ENCODE measurements at places on chromosomes 13 and 19. TPM values are rescaled to one million over a fixed set of nuclear protein-coding genes. Genes with fewer than 3 reads are reported as not detected.

- no peak overlapping the region for H3K27ac ChIP-seq
- H3K4me3 ChIP-seq: no peak overlapping the region
- H3K27me3 ChIP-seq: no peaks in the 10 kb centered on the region
- no peaks in the 10 kb centered on the region for H3K36me3 ChIP-seq
- DNase-seq: no peak
- H3K4me1 ChIP-seq: no peaks in the 10 kb centered on the region
Measured at GRCh38 chr19:4414800-4415321, 12.4 kb downstream of the CHAF1A start.

GRCh38 chr13:32600890-32601289, 14.6 kb downstream of the PDS5B start:
- no peak overlapping the region for H3K4me3 ChIP-seq
- no peaks in the 10 kb centered on the region for H3K4me1 ChIP-seq
- no peaks in the 10 kb centered on the region for H3K36me3 ChIP-seq
- H3K27me3 ChIP-seq: no peaks in the 10 kb centered on the region

DNA sequence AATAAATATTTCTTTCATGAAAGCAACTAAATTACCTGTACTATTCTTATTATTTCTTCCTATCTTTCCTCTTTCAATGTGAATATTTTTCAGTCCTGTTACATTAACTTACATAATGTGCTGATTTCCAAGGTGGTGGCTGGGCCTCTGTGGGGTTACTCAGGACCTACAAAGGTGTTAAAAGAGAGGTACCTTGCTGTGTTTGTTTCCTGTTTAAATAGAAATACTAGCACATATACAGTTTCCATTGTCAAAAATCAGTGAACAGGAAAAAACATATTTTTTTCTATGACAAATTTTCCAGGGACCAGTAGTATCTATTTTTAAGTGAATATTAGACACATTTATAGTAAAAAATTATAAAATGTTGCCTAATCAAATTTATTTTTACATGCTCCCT, 8.7 kb upstream of the PCDH9 start:
- no peaks in the 10 kb centered on the region for H3K4me1 ChIP-seq
- no peak overlapping the region for H3K27ac ChIP-seq
- DNase-seq: no peak
- no peak overlapping the region for H3K4me3 ChIP-seq
- H3K36me3 ChIP-seq: no peaks in the 10 kb centered on the region

DNA sequence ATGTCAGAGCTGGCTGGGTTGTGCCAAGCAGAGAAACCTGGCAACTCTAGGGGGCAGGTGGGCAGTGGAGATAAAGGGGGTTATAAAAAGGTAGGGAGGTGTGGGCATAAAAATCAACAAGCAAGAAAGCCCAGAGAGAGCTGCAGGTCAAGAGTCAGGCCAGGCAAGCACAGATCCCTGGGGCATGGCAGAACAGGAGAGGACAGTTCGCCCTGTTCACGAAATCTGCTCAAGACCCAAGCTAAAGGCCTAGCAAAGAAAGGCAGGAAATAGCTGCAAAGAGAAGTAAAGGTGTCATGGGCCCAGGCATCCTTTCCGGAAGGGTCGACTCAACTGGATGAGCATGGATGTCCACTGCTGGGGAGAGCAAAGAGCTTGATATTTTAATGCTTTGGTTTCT, 3.4 kb downstream of the MBNL2 start:
- peak overlapping the region; percentile 100 for H3K4me3 ChIP-seq
- peak overlapping the region; percentile 89 for H3K27ac ChIP-seq
- peaks cover 57% of the 10 kb centered on the region for H3K4me1 ChIP-seq
- H3K36me3 ChIP-seq: no peaks in the 10 kb centered on the region

DNA sequence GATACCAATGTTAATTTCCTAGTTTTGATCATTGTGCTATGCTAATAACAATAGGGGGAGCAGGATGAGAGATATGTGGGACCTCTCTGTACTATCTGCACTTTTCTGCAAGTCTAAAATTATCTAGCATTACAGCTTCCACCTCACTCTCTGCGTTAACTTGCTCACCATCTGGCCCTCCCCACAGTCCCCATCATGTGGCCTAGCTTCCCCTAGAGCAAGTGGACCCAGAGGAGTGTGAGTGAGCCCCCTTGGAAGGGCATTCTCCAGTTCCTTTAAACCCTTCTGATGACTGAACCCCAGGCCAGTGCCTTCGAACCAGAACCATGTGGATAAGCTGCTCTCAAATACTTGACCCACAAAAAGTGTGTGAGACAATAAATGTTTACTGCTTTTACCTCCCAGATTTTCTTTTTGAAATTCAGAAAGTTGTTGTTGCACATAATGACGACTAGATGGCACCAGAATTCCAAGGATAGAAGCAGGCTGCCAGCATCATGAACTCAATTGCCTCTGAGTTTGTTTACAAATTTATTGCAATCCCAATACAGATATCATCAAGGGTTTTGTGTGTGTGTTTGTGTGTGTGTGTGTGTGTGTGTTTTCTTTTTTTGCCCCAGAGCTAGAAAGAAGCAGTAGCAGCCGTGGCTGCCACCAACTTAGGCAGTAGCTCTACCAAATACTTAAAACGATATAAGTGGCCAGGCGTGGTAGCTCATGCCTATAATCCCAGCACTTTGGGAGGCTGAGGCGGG, 49.0 kb upstream of the ZNF780A start:
- no peak overlapping the region for H3K4me3 ChIP-seq
- peaks cover 6% of the 10 kb centered on the region for H3K27me3 ChIP-seq
- H3K36me3 ChIP-seq: no peaks in the 10 kb centered on the region
- H3K4me1 ChIP-seq: no peaks in the 10 kb centered on the region
- H3K27ac ChIP-seq: no peak overlapping the region
- DNase-seq: peak; percentile 50

DNA sequence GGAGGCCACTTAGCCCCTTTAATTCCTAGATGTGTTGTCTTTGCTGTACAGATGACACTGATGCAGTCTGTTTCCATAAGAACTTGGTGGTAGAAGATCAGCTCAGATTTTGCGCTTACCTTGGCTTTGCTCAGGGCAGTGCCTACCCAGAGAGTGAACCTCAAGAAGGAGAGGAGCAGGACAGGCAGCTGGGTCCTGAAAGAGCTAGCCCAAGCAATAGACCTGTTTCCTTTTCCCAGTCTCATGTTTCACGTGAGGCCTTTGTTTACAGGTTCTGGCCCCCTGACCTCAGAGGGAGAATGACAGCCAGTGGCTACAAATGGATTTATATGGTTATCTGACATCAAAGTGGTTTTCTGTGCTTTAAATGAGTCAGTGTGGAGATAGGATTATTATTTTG, 40.1 kb downstream of the METTL21C start:
- H3K4me3 ChIP-seq: no peak overlapping the region
- H3K36me3 ChIP-seq: peaks cover 13% of the 10 kb centered on the region
- DNase-seq: peak; percentile 13

- peaks cover 7% of the 10 kb centered on the region for H3K4me1 ChIP-seq
- no peaks in the 10 kb centered on the region for H3K36me3 ChIP-seq
- no peak for DNase-seq
- H3K27ac ChIP-seq: no peak overlapping the region
- peaks cover 92% of the 10 kb centered on the region for H3K27me3 ChIP-seq
- H3K4me3 ChIP-seq: no peak overlapping the region
Measured at GRCh38 chr13:99960663-99961311, 10.8 kb downstream of the ZIC5 start.

DNA sequence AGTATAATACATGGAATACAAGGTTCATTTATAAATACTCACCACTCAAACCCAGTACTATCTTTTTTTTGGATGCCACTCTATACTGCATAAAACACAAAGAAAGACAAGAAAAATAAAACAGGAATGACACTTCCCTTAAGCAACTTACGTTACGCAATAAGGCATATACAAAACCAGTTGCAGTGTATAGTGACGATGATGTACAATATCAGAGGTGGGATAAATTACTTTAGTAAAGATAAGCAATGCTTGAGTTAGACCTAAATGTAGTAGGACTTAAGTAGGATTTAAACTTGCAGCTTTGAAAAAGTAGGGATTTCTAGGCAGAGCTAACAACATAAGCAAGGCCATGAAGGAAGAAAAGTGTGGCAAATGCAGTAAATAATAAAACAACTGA, 374.9 kb downstream of the SPRY2 start:
- H3K4me1 ChIP-seq: no peaks in the 10 kb centered on the region
- H3K36me3 ChIP-seq: no peaks in the 10 kb centered on the region
- H3K4me3 ChIP-seq: no peak overlapping the region
- H3K27me3 ChIP-seq: no peaks in the 10 kb centered on the region
- DNase-seq: peak; percentile 5
- no peak overlapping the region for H3K27ac ChIP-seq

The FCAR gene
- total RNA-seq: not detected
